ENCODE measurements at places on chromosomes 1 and 21.

DNA sequence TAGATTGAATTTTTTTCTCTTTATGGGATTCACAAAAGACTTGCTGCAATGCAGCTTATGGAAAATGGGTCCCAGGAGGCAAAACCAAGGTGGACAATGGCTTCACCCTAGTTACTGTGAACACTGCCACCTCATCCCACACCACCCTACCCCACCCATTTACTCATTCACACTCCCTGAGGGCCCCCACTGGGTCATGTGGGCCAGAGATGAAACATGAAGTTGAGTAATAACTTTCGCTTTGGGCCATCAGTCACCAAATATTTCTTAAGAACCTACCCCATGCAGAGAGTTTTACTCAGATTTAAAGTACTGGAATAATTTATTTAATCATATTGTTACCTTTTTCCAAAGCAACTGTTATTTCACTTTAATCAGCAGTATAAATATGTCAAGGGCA is 191.8 kb downstream of the TPR start:
- DNase-seq: peak; percentile 88

GRCh38 chr1:23864801-23865542 is 3.1 kb downstream of the FUCA1 start:
- DNase-seq: no peak

DNA sequence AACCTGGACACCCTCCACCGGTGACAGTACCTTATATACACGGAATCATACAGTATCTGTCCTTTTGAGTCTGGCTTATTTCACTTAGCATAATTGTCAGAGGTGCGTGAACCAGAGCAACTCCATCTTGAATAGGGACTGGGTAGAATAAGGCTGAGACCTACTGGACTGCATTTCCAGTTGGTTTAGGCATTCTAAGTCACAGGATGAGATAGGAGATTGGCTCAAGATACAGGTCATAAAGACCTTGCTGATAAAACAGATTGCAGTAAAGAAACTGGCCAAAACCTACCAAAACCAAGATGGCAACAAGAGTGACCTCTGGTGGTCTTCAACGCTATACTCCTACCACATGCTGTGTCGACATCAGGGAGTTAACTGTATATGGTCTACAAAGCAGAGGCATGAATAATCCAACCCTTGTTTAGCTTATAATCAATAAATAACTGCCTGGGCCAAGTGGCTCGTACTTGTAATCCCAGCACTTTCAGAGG is 1.4 kb upstream of the FDPS start:
- DNase-seq: peak; percentile 56

- peak; percentile 74 for DNase-seq
Observed at GRCh38 chr1:181134543-181135436, 46.3 kb downstream of the IER5 start.

- peak; percentile 83 for DNase-seq
Observed at GRCh38 chr1:48853006-48853405, 76.3 kb upstream of the BEND5 start.

DNA sequence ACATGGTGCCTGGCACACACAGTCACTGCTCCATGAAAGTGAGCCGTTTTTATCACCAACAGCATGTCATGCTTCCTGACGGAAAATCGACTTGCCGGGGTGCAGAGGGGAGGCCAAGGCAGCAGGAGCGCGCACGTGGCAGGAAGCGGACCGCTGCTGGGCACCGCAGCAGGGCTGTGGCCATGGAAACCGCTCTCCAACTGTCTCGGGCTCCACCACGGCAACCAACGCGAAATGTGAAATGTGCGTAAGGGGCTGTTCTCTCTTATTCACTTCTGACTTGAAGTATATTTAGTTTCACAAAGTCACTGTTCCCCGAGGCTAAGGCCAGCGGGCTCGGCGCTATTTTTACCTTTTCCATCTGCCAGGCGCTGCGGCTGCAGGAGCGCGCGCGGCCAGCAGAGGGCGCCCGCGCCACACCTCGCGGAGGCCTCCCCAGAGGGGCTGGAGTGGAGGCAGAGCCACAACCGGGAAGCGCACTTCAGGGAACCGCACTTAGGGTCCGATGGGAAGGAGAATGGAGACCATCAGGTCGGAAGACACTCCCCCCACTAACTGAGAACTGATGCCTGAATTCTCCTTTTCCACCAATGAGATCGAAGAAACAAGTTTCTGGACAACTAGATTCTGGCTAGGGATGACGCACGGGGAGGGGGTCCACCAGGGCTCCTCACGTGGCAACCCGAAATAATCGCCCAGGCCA is 19.7 kb downstream of the RCC2 start:
- peak; percentile 48 for DNase-seq

- no peak for DNase-seq
Observed at GRCh38 chr1:156070548-156070947, 9.6 kb downstream of the RAB25 start.

- DNase-seq: no peak
Observed at GRCh38 chr1:29213055-29213454, 17.7 kb downstream of the MECR start.

DNA sequence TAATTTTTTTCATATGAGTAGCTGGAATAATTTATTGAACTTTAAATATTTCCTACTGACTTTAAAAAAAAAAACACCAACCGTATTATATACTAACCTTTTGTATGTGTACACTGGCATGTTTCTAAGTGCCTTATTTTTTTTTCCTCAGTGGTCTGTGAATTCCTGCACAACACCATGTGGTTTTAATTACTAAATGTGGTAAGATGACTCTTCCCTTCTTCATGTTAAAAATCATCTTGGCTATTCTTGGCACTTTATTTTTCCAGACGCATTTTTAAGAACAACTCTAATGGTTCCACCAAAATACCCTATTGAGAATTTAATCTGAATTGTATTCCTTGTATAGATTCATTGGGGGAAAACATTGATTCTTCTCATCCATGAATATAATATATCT is 28.4 kb downstream of the PPP2R5A start:
- DNase-seq: peak; percentile 67

- no peak for DNase-seq
Observed at GRCh38 chr1:215625949-215626348, 58.8 kb downstream of the KCTD3 start.

GRCh38 chr21:45295576-45296365 is 8.1 kb upstream of the POFUT2 start:
- DNase-seq: peak; percentile 92

GRCh38 chr1:47637111-47637685 is 199.4 kb downstream of the FOXD2 start:
- peak; percentile 14 for DNase-seq

GRCh38 chr1:93702111-93702827 is 20.6 kb upstream of the BCAR3 start:
- no peak for DNase-seq

DNA sequence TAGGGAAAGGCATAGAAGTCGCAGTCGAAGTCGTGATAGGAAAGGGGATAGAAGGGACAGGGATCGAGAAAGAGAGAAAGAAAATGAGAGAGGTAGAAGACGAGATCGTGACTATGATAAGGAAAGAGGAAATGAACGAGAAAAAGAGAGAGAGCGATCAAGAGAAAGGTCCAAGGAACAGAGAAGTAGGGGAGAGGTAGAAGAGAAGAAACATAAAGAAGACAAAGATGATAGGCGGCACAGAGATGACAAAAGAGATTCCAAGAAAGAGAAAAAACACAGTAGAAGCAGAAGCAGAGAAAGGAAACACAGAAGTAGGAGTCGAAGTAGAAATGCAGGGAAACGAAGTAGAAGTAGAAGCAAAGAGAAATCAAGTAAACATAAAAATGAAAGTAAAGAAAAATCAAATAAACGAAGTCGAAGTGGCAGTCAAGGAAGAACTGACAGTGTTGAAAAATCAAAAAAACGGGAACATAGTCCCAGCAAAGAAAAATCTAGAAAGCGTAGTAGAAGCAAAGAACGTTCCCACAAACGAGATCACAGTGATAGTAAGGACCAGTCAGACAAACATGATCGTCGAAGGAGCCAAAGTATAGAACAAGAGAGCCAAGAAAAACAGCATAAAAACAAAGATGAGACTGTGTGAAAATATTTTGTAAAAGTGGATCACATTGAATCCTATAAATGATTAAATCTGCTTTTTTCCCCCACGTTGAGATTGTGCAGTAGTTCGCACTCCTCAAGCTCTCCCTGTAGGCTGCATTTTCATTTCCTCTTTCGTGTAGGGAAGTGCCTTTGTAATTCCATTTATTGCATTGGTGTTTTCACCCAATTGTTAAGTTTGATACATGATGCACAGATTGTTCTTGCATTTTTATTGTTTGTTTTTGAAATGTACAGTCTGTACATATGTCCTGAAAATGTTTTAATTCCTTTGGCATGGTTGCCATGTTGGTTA is 7.5 kb downstream of the PRPF38B start:
- DNase-seq: no peak

- peak; percentile 20 for DNase-seq
Observed at GRCh38 chr1:211715971-211716370, 40.5 kb upstream of the NEK2 start.

DNA sequence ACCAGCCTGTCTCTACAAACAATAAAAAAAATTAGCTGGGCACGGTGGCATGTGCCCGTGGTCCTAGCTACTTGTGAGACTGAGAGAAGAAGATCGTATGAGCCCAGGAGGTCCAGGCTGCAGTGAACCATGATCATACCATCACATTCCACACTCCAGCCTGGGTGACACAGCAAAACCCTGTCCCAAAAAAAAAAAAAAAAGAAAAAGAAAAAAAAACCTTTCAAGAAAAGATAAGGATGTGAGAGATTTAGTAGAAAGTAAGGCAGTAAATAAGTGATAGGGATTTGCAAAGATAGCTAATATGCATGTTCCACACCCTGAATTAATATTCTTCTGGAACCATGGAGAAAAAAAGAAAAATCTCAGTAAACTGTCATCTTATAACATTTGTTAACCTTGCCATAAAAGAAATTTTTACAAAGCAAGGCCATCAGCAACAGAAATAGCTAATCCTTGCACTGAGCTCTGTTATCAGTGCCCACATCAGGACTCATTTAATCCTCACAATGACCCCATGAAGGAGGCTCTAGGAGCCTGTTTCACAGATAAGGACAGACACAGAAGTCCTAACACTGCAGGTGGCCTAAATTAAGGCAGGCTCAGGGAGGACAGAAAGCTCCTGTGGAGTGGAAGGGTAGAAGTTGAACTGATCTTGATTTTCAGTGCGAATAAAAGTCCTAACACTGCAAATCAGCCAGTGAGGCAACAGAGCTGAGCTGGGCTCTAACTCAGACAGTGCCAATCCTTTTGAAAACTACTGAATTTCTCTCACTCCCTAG is 7.6 kb downstream of the GNB1 start:
- DNase-seq: no peak

- DNase-seq: no peak
Observed at GRCh38 chr1:92372164-92372563, 73.3 kb downstream of the RPAP2 start.

GRCh38 chr1:3948344-3948743 is 48.3 kb upstream of the C1orf174 start:
- no peak for DNase-seq

DNA sequence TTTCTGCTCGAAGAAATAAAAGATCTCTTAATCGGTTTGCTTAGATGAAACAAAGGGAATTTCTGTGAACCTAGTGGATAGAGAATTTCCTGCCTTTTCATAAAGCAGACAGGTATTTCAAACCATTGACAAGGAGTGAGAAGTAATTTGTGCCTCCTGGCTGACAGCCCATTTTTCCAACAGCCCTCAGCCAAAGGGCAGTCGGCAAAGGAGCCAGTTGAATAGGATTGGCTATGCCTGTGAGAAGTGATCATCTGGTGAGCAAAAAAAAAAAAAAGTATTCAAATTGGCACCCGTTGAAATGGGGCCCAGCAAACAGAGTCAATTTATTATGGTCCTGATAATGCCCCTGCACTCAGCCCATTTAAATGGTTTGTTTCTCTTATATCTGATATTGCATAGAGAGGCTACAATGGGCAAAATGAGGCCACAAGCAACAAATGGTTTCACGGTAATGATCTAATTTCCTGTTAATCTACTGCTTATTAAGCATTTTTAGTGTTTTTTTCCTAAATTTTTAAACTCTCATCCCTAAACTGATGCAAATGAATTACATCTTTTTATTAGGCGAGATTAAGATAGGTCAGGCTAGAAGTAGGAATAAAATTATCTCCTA is 477.5 kb downstream of the NUF2 start:
- no peak for DNase-seq

DNA sequence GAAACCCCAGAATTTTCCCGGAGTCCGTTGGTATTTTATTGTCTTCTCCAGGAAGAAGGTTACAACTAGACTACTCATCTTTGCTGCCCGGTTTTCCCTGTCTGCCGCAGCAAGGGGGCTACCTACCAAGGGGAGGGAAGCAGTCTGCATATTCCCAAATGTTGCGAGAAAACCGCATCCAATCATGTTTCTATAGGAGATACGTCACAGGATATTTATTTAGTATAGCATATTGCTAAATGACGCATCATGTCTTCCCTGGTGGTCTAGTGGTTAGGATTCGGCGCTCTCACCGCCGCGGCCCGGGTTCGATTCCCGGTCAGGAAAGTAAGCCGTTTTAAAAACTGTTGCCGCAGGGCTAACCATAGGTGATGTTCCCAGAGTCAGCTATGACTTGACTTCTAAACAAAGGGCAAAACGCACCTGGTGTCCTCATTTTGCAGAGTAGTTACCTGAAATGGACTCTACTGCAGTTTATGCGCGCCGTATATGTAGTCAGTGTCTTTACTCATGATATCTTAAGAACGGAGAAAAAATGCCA is 15.2 kb upstream of the ZNF692 start:
- DNase-seq: no peak

GRCh38 chr1:233916706-233917105 is 12.2 kb downstream of the SLC35F3 start:
- peak; percentile 13 for DNase-seq

DNA sequence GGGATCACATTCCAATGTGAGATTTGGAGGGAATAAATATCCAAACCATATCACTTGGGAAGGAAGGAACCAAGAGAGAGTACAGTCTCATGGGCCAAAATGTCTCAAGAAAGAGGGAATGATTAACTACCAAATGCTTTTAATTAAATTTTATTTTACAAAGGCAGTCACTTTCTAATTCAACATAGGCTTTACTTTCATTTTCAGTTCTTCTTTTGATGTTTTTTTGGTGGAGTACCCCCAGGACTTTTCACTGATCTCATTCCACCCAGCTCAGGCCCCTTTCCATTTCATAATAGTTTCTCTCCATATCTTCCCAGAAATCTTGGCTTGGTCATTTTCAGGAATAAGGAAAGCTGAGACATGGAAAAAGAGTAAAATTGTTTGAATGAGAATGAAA is 5.1 kb upstream of the SLAMF7 start:
- DNase-seq: no peak

DNA sequence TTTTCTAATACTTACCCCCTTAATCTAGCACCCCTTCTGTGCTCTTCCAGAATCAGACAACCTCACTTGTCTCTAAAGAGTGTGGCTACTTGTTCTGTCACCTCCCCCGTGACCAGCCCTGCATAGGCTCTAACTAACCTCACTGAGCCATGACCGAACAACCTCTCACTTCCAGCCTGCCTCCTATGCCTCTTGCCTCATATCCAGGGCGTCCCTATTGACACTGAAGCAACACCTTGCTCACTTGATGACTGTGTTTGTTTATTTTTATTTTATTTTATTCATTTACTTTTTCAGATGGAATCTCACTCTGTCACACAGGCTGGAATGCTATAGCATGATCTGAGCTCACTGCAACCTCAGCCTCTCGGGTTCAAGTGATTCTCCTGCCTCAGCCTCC is 235.1 kb upstream of the B3GALT2 start:
- no peak for DNase-seq

GRCh38 chr1:235057385-235058306 is 71.0 kb downstream of the TOMM20 start:
- DNase-seq: no peak
